NCI-H1048 (cell line): ENCODE measurements at places on chromosomes 3 and 15.

GRCh38 chr15:101029971-101030661 is 111.0 kb downstream of the LRRK1 start:
- no peak for DNase-seq

DNA sequence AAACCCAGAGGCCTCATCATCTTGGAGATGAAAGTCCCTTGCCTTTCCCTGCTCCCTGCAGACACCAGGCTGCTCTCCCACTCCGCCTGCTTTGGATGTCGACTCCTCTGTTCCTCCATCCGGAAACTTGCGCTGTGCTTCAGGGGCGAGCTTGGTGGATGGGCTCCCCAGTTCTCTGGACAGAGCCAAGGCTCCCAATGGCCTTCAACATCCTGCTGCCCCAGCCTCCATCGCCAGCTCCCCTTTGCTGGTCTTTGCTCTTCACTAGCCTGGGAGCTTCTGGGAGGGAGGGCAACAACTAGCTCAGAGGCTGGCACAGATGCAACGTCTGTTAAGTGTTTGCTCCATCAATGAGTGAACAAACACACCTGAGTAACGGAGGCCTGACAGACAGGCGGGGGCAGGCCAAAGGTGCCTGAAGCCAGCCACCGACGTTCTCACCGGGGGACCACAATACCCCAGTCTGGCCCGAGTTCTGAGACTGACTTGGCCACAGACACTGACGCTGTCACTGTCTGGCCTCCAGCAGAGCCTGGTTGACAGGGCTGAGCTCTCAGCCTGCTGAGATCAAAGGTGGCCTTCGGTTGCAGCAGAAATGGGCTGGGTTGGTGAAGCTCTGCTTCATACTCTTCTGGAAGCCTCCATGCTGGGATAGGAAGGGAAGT is 39.0 kb downstream of the RGMA start:
- no peak for DNase-seq

DNA sequence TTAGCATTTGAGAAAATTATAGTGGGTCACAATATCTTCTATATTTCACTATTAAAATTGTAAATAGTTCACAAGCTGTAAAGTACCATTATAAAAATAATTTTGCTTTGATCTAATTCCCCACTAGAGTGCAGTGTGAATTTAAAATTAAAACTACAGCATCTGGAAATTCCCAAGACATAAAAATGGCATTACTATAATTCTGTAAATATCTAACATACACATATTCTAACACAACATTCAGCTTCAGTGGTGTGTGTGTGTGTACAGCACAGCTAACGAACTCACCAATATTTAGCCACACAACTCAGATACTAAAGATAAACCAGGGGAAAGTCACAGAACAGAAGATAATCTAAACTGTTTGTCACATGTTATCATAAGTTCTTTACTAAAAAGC is 424.9 kb upstream of the ZNF385D start:
- DNase-seq = no peak

GRCh38 chr15:69088300-69088965 is 72.0 kb upstream of the GLCE start:
- no peak for DNase-seq

GRCh38 chr3:81965696-81966095 is 204.3 kb upstream of the GBE1 start:
- DNase-seq = no peak
